ENCODE measurements at places on chromosomes 6 and 20. TPM values are rescaled to one million over a fixed set of nuclear protein-coding genes. Genes with fewer than 3 reads are reported as not detected.

- DNase-seq, result no peak
These were observed 173.7 kb downstream of the PHACTR1 start for GRCh38 chr6:12890171-12890790.

DNA sequence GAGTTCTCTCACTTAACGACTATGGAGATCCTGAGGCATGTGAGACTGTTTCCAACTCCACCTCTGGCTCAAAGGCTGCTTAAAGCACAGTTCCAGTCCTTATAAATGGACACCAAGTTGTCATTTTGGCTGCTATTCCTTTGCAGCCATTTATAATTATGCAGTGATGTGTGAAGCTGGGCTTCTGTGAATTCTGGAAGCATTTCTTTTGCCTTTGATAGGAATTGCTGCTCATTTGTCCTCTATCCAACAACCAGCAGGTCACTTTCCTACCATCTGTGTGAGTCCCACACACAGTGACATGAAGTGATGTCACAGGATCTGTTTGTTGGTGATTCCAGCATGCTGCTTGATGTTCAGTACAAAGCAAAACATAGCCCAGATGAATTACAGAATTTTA lies 28.5 kb upstream of the EFHC1 start:
- no peak for DNase-seq

SLA2 gene
- total RNA-seq, result not detected

TTPAL gene
- 6.1 TPM for total RNA-seq

TGM3 gene
- total RNA-seq, result not detected
